ENCODE measurements at places on chromosomes 2 and 18. TPM values are rescaled to one million over a fixed set of nuclear protein-coding genes. Genes with fewer than 3 reads are reported as not detected.

DNA sequence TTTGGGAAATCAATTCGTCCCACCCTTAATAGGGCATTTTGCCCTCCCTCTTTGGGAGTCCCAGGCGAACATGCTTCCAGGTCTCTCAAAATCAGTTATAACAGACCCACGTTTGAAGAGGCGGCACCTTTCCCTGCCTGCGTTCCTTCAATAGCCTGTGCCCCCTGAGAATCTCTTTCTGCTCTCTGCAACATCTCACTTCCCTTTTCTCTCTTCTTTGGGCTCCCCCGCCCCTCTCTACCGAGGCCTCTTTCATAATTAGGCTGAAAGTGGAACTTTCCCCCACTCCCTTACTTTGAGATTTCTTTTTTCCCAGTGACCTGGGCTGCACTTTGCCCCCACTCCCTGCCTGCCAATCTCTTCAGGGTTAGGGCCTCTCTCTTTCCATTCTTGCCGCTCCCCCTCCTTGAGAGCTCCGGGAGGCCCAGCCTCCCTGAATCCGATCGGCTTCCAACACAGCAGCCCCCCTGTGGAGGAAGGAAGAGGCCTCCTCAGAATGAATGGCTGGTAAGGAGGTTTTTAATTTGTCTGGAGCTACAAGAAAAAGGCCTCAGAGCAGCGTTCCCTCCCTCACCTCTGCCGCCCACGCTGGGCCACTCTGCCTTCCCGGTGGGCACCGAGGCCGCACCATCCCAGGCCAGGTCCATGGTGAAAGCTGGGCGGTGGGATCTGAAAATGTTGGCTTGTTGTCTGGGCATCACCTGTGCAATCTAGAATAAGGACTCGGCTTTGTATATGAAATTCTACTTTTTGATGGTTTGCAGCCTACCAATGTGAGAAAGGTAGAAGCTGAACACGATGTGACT is 162.6 kb upstream of the SIX3 start:
- DNase-seq = no peak

- DNase-seq = no peak
These were observed 52.6 kb downstream of the CD28 start for GRCh38 chr2:203758841-203759689.

- DNase-seq = peak; percentile 57
These were observed 101.9 kb downstream of the FOXI3 start for GRCh38 chr2:88350331-88351248.

DNA sequence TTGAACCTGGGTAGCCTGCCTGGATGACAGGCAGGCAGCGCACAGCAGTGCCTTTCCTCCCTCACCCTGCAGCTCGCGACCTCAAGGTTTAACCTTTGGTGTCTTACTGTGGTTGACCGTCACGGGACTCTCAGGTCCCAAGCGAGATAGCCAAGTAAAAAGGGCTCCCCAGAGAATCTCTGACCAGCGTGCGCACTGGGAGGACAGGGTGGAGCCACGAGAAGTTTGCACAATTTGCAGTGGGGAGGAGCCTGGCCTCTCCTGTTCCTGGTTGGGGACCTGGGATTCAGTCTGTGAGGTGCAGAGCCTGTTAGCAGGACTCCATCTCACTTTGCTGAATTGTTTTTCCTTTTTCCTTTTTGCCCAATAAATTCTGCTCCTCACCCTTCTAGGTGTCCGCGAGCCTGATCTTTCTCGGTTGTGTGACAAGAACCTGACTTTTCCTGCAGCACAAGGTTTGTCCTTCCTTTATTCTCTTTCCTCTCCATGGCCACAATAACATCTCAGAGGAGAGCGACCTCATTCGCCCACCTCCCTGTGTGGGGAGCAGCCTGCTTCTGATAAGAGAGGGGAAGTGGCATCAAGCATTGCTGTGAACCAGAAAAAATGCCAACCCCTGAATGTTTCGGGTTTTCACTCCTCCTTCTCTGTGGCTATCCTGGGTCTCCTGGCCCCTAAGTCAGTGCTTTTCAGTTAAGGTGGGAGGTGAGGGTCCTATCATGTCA is 36.2 kb downstream of the POU3F3 start:
- no peak for DNase-seq

GRCh38 chr18:5024741-5025140 is 172.3 kb downstream of the AKAIN1 start:
- no peak for DNase-seq

GRCh38 chr2:205903549-205904129 is 182.3 kb downstream of the INO80D start:
- DNase-seq = no peak

- no peak for DNase-seq
These were observed 93.5 kb upstream of the NEDD4L start for GRCh38 chr18:57950542-57950941.

DNA sequence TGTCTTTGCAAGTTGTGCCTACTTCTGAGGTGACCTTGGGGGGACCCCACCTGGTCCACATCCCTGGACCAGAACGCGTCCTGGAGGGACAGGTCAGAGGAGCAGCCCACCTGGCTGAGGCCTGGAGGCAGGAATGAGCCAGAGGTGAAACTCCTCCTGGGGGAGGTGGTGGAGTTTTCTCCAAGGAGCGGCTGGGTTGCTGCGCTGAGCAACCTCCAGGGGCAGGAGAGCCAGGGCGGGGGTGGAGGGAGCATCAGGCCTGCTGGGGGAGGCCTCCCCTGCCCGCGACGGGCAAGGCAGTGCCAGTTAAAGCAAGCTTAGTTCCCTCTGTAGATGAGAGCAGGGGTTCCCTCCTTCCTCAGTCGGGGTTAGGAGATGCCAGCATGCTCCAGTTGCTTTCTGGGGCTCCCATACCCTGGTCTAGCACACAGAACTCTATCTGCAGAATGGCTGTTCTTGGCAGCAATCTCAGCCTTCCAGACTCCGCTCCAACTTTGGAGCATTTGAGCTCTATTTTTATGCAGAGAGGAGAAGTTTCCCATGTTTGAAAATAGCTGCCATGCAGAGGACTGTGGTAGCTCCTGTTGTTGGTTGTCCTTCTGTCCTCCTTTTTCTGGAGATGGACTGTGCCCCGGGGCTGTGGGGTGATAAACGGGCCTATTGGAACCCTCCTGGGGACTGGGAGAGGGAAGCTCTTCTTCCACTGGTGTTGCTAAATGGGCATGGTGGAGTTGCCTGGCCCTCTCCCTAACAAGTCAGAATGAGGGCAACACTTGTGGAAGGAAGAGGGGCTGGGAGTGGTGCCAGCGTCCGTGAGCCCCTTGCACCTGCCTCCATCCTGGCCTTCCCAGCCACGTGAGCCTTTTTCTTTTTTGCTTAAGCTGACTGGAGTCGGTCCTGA is 39.1 kb downstream of the B3GNT2 start:
- DNase-seq = no peak

GRCh38 chr2:97928591-97928990 is 67.2 kb downstream of the TMEM131 start:
- no peak for DNase-seq

- peak; percentile 80 for DNase-seq
These were observed 117.1 kb upstream of the DTNA start for GRCh38 chr18:34592961-34593382.

Gene ANKRD53
- polyA plus RNA-seq = 1.3 TPM

Gene DAPL1
- polyA plus RNA-seq = not detected

Gene GPC1
- 118 TPM for polyA plus RNA-seq

Gene FAM161A
- 1.1 TPM for polyA plus RNA-seq

Gene UGT1A10
- not detected for polyA plus RNA-seq
